Stomach (tissue), 19 donors: ENCODE measurements at places on chromosomes 11 and 22. TPM values are rescaled to one million over a fixed set of nuclear protein-coding genes. Genes with fewer than 3 reads are reported as not detected.

DNA sequence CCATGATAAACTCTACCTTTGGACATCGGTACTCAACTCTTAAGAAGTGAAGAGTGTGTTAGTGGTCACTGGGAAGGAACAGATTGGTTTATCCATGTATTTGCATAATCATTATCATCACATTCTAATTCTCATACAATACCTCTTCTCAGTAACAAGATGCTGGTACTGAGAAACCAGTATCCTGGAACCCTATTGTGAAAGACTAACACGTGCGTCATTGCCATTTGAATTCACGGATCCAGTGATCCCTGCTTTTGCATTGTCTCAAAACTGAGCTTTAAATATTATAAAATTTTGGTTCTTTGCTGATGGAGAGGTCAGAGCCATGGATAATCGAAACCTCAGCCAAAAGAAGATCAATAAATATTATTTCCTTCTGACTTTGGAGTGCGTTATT is 35.2 kb downstream of the KIRREL3 start:
- no peak for DNase-seq

The FOLH1 gene
- total RNA-seq, result 50.0 TPM

GRCh38 chr11:17439316-17439782 is 37.3 kb downstream of the ABCC8 start:
- DNase-seq, result peak; percentile 74

The APOL5 gene
- total RNA-seq, result not detected

GRCh38 chr11:9760193-9760575 is 96.3 kb downstream of the SWAP70 start:
- peak; percentile 64 for DNase-seq

The RFPL1 gene
- total RNA-seq, result not detected

GRCh38 chr11:69852056-69852455 is 32.8 kb upstream of the FGF3 start:
- DNase-seq, result no peak

- no peak for DNase-seq
These were observed 839 bp downstream of the CBY1 start for GRCh38 chr22:38657045-38657909.

DNA sequence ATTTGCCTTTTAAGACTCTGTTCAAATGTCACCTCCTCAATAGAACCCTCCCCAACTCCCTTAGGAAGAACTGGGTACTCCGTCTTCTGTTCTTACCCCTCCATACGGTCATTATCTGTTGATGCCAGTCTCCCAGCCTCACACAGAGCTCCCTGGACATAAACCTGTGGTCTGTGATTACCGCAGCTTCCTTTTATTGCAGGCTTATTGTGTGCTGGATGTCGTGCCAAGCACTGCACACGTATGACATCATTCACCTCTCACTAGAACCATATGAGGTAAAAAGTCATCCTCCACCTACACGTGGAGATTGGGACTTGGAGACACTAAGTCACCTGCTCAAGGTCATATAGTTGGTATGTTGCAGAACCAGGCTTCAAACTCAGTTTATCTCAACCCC is 15.3 kb downstream of the PTPN5 start:
- no peak for DNase-seq

GRCh38 chr11:66044757-66045156 is 4.2 kb downstream of the GAL3ST3 start:
- no peak for DNase-seq

GRCh38 chr11:101792814-101793213 is 122.0 kb upstream of the CEP126 start:
- no peak for DNase-seq

DNA sequence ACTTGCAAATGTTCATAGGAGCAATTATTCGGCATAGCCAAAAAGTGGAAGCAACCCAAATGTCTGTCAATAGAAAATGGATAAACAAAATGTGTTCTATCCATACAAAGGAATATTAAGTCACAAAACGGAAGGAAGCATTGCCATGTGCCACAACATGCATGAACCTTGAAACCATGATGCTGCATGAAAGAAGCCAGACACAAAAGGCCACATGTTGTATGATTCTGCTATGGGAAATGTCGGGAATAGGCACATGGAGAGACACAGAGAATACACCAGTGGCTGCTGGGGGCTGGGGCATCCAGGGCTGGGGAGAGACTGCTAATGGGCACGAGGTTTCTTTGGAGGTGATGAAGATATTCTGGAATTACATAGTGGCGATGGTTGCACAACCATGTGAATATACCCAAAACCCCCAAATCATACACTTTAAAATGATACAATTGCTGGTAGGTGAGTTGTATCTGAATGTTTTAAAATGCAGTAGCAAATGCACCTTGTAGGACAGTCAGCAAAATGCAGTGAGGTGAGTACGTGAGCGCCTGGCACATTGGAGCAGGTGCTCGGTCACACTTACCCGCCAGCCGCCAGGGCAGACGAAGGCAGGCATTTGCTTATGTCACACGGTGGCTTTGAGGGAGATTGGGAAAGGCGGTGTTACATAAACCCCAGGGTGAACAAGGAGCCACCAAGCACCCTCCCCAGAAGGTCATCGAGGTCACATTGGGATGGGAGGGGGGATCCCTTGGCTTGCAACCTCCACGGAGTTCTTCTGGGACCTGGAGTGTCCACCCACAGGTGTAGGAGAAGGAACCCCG is 6.3 kb upstream of the OSM start:
- no peak for DNase-seq

GRCh38 chr22:36819112-36819511 is 2.3 kb upstream of the PVALB start:
- peak; percentile 12 for DNase-seq

The RBM7 gene
- total RNA-seq, result 13.6 TPM

The TIRAP gene
- 38.8 TPM for total RNA-seq

GRCh38 chr11:114366331-114367243 is 33.7 kb downstream of the C11orf71 start:
- peak; percentile 15 for DNase-seq

The XKR3 gene
- not detected for total RNA-seq

GRCh38 chr11:2104524-2105440 is 34.4 kb downstream of the IGF2 start:
- no peak for DNase-seq

The NCAPH2 gene
- 23.2 TPM for total RNA-seq

GRCh38 chr22:47634347-47634746 is 871.9 kb downstream of the TBC1D22A start:
- no peak for DNase-seq

The CHST1 gene
- total RNA-seq, result not detected

DNA sequence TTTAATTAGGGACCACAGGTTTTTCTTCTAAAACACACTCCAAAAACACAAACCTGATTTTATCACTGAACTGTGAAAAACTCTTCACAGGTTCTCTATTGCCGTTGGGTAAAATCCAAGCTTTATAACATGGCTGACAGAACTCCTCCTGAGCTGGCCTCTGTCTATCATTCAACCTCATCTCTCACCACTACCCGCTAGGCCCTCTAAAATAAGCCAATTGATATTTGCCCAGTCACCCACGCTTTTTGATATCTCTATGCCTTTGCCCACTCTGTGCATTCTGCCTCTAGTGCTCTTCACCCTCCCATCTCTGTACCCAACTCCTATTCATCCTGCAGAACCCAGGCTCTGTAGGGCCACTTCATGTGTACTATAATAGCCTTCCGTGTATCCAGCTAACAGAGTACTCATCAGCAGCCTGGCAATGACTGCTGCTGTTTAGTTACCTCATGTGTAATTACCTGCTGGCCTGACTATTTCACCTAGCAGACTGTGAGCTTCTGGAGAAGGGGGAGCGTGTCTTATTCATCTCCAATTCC is 1.1 kb upstream of the CNGA4 start:
- no peak for DNase-seq

DNA sequence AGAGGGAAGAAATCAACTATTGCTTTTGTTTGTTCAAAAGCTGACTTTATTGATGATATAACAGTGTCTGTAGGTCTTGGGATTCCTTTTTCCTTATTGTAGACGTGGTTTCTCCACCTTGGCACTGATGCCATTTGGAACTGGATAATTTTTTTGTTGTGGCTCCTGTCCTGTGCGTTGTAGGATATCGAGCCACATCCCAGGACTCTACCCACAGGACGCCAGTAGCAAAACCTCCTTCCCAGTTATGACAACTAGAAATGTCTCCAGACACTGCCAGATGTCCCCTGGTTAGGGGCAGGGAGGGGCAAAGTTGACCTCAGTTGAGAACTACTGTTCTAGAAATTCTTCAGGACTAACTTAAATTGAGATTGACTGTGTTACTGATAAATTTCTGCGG is 45.8 kb downstream of the ZNRF3 start:
- no peak for DNase-seq

GRCh38 chr11:118915941-118916841 is 9.5 kb downstream of the BCL9L start:
- no peak for DNase-seq

DNA sequence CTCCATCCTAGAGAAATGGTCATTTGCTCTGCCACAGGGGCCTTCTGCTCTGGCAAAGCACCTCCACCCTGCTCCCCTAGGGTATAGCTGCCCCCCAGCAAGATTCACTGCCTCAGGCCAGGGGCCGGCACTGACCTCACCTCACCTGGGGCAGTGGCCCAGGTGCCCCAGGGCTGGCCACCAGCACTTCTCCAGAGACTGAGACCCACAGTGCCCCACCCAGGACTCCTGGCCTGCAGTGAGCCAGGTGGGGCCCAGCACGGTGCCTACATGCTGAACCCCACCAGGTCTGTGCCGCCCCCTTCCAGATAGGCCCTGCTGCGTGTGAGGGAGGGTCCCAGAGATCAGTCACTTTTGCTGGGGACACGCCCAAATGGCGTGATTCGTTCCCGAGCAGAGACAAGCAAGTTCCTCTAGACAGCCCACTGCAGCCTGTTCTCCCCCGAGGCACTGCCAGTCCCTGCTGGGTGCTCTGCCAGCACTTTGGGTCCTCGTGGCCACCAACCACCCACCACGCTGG is 10.8 kb downstream of the GNB1L start:
- no peak for DNase-seq

DNA sequence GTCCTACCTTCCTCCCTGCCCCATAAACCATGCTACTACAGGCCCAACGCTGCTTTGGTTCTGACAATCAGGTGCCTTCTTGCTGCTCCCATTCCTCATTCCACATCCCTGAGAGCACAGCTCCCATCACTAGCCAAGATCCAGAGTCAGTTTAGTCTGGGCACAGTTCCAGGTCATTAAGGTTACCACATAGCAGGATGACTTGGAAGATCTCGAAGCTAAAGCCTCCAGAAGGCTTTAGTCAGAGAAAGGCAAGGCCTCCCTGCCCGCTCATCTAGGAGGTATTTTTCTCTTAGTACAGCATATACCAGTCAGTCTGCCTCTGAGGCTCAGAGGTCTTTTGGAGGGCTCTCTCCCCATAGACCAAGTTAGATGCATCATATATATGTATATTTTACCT is 30.3 kb downstream of the TRIM66 start:
- DNase-seq, result no peak

The FXYD2 gene
- total RNA-seq, result 0.45 TPM

- DNase-seq, result no peak
These were observed 2.1 kb upstream of the SHANK3 start for GRCh38 chr22:50670513-50670912.

DNA sequence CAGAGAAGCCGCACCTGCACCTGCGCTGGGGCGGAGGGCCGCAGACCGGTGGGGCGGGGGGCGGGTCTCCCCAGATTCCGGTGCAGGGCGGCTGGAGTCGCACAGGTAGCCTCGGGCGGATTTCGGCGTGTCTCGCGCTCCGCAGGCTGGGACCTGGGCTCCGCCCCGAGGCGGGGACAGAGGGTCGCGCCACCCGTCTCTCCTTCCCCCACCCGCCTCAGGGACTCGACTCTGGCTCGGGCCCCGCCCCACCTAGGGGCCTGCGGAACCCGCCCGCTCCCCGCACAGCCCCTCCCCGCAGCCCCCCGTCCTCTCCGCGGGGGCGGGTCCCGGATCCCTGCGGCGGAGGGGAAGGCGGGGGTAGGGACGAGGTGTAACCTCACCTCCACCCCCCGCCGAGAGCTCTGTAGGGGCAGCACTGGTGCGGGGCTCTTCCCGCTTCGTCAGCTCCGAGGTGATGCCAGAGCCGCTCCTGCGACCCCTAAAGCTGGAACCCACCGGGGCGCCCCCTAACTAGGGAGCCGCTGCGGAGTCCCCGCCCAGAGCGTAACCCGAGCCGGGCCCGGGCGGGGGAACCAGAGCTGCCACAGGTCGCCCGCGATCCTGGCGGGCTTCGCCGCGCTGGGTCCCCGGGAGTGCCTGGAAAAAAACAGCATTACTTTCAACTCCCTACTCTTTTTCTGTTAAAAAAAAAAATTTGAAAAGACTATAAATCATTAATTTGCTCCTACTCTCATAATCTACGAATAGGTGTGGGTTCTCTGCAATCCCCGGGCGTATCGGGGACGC is at the start of gene SLC29A2:
Gene SLC29A2, minus strand, starts transcription at position 134 of the 789 bp plus-strand sequence. CDS start 169 bp downstream, outside the sequence.
- DNase-seq, result peak; percentile 96
